ENCODE measurements at places on chromosomes 16 and 17.

GRCh38 chr16:1933097-1933661 is 9.8 kb downstream of the MSRB1 start:
- DNase-seq = no peak

GRCh38 chr17:81008140-81008539 is 16.5 kb downstream of the CHMP6 start:
- no peak for DNase-seq

DNA sequence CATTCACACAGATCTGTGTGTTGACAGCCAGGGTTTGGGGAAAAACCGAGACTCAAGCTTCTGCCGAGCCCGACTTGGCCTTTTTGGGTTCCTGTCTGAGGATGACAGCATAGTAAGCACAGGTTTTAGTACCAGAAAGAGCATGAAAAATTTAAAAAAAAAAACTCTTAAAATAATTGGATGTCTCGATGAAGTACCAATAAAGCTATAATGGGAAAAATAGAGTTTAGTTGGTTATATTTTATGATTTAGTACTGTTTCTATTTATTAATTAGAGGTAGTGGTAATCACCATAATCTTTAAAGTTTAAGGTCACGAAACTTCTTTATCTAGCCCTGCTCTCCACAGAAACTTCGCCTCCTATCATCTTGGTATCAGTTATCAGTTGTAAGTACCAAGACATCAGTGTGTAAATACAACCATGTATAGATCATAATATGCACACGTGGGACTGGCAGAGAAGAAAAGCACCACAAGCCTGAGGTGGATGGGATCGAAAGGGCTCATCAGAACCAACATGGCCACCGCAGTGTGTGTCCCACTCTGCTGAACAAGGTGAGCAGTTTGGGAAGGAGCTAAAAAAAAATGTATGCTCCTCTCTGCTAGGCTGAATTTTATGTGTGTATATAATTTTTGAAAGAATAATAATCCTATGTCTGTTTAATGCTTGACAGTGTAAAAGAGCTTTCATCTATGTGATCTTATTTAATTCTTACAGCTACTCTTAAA is 14.4 kb upstream of the EEF2K start:
- no peak for DNase-seq

- no peak for DNase-seq
Measured at GRCh38 chr17:34154961-34155730, 99.9 kb upstream of the CCL2 start.

GRCh38 chr17:58231641-58232040 is 6.7 kb upstream of the LPO start:
- no peak for DNase-seq

- DNase-seq = no peak
Measured at GRCh38 chr17:17906418-17907215, 65.6 kb downstream of the TOM1L2 start.

GRCh38 chr16:679814-680624 is at the start of gene STUB1:
Gene STUB1, plus strand, starts transcription at chr16:680410. Its CDS starts 116 bp downstream, at chr16:680526.
- DNase-seq = peak; percentile 93

GRCh38 chr17:79670537-79671084 is 59.8 kb upstream of the RBFOX3 start:
- DNase-seq = no peak

DNA sequence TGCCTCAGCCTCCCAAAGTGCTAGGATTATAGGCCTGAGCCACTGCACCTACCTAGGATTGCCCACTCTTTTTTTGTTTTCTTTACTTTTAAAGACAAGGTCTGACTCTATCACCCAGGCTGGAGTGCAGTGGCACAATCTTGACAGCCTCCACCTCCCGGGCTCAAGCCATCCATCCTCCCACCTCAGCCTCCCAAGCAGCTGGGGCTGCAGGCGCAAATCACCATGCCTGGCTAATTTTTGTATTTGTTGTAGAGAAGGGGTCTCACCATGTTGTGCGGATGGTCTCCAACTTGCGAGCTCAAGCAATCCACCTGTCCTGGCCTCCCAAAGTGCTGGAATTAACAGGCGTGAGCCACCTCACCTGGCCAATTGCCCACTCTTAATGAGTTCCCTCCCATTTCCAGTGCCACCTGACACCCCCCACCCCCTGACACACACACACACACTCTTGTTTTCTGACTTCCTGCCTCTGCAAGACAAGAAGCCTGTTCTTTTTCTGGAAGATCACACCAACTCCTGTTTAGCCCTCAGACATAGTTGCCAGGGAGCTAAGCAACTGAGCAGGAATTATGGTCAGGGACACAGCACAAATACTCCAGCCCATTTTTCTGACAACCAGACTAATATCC is 2.6 kb downstream of the OVCA2 start:
- DNase-seq = no peak

- DNase-seq = no peak
Measured at GRCh38 chr17:58706351-58707140, 14.1 kb downstream of the RAD51C start.

DNA sequence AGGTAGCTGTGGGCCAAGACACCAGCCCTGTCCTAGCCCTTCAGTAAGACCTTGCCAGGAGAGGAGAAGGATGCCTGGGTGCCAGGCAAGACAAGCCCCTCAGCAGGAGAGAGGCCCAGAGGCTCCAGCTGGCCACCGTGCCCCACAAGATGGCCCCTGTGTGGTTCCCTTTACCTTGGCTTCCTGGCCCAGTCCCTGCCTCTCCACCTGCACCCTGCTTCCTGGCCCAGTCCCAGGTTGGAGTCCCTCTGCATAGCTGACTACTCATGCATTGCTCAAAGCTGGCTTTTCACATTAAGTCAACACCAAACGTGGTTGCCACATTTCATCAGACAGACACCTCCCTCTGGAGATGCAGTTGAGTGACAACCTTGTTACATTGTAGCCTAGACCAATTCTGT is 4.0 kb downstream of the SYNGR3 start:
- DNase-seq = no peak

DNA sequence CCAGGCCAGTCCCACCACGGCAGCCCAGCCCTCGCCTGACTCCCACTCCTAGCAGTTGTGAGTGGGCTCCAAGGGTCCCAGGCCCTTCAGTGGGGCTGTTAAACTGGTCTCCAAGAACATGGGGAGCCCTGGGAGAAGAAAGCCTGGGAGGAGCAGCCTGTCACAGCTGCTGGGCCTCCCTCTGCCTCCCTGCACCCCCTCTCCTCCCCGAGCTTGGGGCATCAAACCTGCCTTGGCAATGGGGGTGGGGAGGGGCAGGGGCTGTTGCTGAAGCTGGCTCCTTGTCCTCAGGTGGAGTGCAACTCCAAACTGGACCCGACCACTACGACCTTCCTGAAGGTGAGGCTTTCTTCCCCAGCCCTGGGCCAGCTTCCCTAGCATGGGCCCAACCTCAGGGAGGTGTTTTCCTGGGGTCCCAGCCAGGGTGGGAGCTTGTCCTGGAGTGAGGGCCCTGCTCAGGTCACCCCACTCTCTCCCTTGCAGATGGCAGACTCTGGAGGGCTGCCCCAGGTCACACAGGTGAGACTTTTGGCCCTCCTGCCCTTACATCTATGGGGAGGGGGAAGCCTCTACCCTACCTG is 6.6 kb upstream of the SETD6 start:
- no peak for DNase-seq

- DNase-seq = no peak
Measured at GRCh38 chr16:28532940-28533647, 5.7 kb downstream of the NUPR1 start.

Data from left ventricle myocardium superior (tissue), 1 donor.